Myometrial cell (primary cell): ENCODE measurements at places on chromosomes 7 and 10. TPM values are rescaled to one million over a fixed set of nuclear protein-coding genes. Genes with fewer than 3 reads are reported as not detected.

The ZNF365 gene
- 1.2 and 2.7 TPM in 2 replicates for total RNA-seq

The PNLIPRP2 gene
- not detected in 2 replicates for total RNA-seq

The PRLHR gene
- total RNA-seq, result not detected in 2 replicates

The MCM10 gene
- 2.9 and 3.2 TPM in 2 replicates for total RNA-seq

The KIF5B gene
- total RNA-seq, result 85.9 and 120 TPM in 2 replicates

The BICC1 gene
- total RNA-seq, result 11.9 and 13.5 TPM in 2 replicates

The GPER1 gene
- 3.2 and 4.3 TPM in 2 replicates for total RNA-seq

The SERPINE1 gene
- total RNA-seq, result 1,908 and 2,020 TPM in 2 replicates

The LOXL4 gene
- total RNA-seq, result 53.0 and 57.2 TPM in 2 replicates

The SPDYE1 gene
- not detected in 2 replicates for total RNA-seq

The FAM24B gene
- 4.0 and 7.4 TPM in 2 replicates for total RNA-seq

The IKZF5 gene
- total RNA-seq, result 1.9 and 2.0 TPM in 2 replicates

The KAT6B gene
- total RNA-seq, result 5.5 and 7.1 TPM in 2 replicates

The ANKIB1 gene
- 22.5 and 33.7 TPM in 2 replicates for total RNA-seq

The ANXA8L1 gene
- 0.86 and 2.7 TPM in 2 replicates for total RNA-seq

The CALML5 gene
- total RNA-seq, result not detected in 2 replicates

The KCNK18 gene
- total RNA-seq, result not detected in 2 replicates

The PROSER2 gene
- 4.3 and 11.3 TPM in 2 replicates for total RNA-seq

The AGR3 gene
- total RNA-seq, result not detected in 2 replicates

The OR2A1 gene
- not detected in 2 replicates for total RNA-seq

The FAM25G gene
- not detected in 2 replicates for total RNA-seq
